ENCODE measurements at places on chromosomes 12 and 14. TPM values are rescaled to one million over a fixed set of nuclear protein-coding genes. Genes with fewer than 3 reads are reported as not detected.
A peak's percentile ranks its signal among the peaks of the same experiment; 100 is the strongest.

KLHL33 gene
- not detected for total RNA-seq

- peak; percentile 36 for DNase-seq
These were observed 719 bp upstream of the SRSF9 start for GRCh38 chr12:120470150-120470784.

MLEC gene
- total RNA-seq: 156 TPM

GRCh38 chr14:75589931-75590330 is 11.5 kb downstream of the FLVCR2 start:
- no peak for DNase-seq

DNA sequence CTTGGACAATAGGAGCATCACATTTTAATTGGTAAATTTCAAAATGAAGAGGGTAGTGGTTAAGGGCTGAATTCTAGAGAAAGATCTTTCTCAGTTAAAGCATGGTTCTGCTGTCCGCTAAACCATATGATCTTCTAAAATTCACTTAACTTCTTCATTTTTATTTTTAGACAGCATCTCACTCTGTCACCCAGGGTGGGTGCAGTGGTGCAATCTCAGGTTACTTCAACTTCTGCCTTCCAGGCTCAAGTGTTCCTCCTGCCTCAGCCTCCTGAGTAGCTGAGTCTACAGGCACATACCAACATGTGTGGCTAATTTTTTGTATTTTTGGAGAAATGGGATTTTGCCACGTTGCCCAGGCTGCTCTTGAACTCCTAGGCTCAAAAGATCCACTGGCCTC is 226.7 kb upstream of the ABCD2 start:
- no peak for DNase-seq

DNA sequence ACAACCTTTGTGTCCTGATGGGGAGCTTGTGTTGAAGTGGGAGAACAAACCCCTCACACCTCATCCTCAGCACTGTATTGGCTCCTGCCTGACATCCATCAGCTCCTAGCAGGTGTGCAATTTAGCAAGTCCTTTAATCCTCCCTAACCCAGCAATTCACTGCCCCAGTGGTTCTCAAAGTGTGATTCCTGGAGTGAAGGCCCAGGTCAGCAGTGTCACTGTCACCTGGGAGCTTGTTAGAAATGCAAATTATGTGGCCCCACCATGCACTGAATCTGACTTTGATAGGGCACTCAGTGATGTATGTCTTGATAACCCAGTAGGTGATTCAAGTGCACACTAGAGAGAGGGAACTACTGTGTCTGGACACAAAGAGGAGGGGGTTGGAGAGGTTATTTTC is 133.6 kb downstream of the FGD4 start:
- DNase-seq: no peak

PDZRN4 gene
- total RNA-seq: not detected

DNA sequence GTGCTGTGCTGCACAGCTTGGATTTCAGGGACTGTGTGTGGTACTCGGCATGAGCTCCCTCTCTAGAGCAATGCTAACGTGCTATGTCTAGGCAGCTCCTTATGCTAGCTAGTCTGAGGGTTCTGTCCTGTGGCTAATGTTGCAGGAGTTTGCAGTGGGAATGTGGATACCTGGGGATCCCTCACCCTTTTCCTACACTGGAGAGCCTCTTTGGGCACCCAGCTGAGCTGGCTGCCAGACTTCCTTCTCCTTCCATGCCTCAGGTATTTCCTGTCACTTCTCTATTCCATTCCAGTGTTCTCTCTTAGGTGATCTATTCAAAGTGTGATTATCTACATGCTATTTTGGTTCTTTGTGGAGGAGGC is 64.9 kb downstream of the FBXO33 start:
- no peak for DNase-seq

DNA sequence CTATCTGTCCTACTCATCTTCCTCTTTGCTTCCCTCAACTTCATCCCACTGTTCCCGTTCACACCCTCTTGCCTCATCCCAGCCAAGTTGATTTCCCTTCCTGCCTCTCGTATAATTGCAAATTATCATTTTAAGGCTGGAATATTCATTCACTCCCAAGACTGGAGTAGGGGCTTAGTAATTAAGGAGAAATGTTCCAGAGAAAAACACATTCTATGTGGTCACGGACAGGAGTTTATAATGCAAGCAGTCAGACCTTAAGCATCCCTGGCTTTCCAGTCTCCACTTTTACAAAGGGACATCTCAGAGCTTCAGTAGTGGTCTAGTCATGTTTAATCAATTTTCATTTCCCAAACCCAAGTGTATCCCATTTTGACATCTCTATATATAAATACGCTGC is 54.9 kb downstream of the TMEM132D start:
- no peak for DNase-seq

DNA sequence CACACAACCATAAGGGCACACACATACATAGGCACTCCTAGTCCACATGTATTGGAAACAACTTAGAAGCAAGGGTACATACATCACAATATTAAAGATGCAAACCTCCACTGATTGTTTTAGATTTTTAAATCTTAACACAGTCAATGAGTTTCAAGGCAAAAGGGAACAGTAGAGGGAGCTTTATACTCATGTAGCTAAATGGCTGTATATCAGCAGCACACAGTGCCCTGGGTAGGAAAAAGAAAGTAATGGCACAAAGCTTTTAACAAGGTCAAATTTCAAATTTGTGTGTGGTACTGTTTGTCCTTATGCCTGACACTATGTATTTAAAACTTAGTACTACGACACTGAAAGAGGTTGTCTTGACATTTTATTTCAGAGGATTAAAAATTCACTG is 262.0 kb downstream of the MED13L start:
- peak; percentile 64 for DNase-seq

DNA sequence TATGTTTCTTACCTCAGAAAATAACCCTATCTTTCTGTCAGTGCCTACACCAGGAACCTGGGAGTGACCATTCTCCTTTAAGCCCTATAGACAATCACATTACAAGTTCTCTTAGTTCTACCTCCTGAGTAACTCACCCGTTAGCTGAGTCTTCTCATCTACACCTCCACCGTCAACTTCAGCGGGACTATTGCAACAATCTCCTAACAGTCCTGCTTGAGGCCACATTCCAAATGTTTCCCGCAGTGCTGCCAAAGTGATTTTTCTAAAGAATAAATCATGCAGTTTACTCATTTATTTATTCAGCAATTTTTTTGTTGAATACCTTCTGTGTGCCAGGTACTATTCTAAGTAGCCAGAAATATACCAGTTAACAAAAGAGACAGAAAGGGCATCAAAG is 285.0 kb upstream of the GRIP1 start:
- DNase-seq: no peak

DNA sequence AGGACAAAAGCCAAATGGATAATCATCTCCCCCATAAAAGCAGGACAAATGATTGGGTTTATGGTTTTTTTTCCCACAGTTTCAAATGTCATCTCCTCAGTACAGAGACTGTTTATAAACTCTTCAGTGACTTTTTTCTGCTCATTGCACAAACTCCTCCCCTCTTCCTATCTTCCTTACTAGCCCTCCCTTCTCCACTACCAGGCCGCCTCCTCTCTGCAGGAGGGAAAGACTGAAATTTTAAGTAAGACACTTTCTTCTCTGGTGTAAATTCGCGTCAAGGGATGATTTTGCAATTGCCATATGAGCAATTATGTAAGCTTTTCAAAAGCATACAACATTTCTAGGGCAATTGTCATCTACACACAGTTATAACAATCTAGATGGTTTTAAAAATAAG is 37.0 kb downstream of the BTG1 start:
- DNase-seq: peak; percentile 37

PRH2 gene
- total RNA-seq: 0.26 TPM

- no peak for DNase-seq
These were observed 1.7 kb downstream of the PAWR start for GRCh38 chr12:79689061-79689476.

- no peak for DNase-seq
These were observed 143.4 kb upstream of the NAV3 start for GRCh38 chr12:77687321-77687720.

- DNase-seq: peak; percentile 45
These were observed 61.1 kb downstream of the HRK start for GRCh38 chr12:116820064-116820656.

SERPINA5 gene
- total RNA-seq: 0.32 TPM

GRCh38 chr12:51600721-51601120 is 9.7 kb downstream of the SCN8A start:
- DNase-seq: no peak

- peak; percentile 25 for DNase-seq
These were observed at the start of gene IGFBP6 for GRCh38 chr12:53097564-53098353. Gene IGFBP6, plus strand, starts transcription at chr12:53097667. Its CDS starts 51 bp downstream, at chr12:53097718.

GARIN6 gene
- not detected for total RNA-seq

DNA sequence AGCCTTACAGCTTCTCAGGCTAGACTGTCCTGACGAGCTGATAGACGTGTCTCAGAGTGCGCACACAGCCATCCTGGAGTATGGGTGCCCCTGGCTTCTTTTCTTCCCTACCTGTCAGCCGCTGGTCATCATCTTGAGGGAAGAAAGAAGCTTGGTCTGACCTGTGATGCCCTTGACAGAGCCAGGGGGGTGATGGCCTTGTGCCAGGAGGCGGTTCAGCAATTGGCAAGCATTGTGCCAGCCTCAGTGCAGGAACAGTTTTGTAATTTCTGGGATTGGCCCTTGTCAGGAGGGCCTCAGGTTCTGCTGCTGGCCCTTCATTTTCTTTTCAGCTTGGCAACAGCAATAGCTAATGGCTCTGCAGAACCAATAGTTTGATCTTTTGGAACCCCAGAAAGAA is 80.1 kb downstream of the ADCK1 start:
- no peak for DNase-seq

- no peak for DNase-seq
These were observed 113.6 kb upstream of the RAP1B start for GRCh38 chr12:68497107-68497506.
